Osteoblast (primary cell): ENCODE measurements at places on chromosomes 1 and 21. TPM values are rescaled to one million over a fixed set of nuclear protein-coding genes. Genes with fewer than 3 reads are reported as not detected.

The OR2G6 gene
- not detected in 2 replicates for total RNA-seq

The PPM1J gene
- 0.59 and 1.1 TPM in 2 replicates for total RNA-seq

The FCAMR gene
- not detected in 2 replicates for total RNA-seq

The RHBG gene
- not detected in 2 replicates for total RNA-seq

The BMP8A gene
- total RNA-seq = 0.72 and 2.4 TPM in 2 replicates

The FCRLB gene
- total RNA-seq = 1.8 TPM in 2 replicates

The ROR1 gene
- total RNA-seq = 46.9 and 52.5 TPM in 2 replicates

The ZBTB8B gene
- under 0.01 TPM in 2 replicates for total RNA-seq

The LEFTY2 gene
- not detected in 2 replicates for total RNA-seq

The PRKACB gene
- 22.1 and 25.6 TPM in 2 replicates for total RNA-seq

The TACSTD2 gene
- under 0.01 and 0.29 TPM in 2 replicates for total RNA-seq

The GRIK1 gene
- total RNA-seq = under 0.01 TPM in 1 of 2 replicates, not detected in the other

The SPRR4 gene
- not detected in 2 replicates for total RNA-seq

The NBPF4 gene
- total RNA-seq = under 0.01 TPM in 1 of 2 replicates, not detected in the other

The ASB17 gene
- total RNA-seq = not detected in 2 replicates

The CXADR gene
- total RNA-seq = under 0.01 and 0.36 TPM in 2 replicates

The AMY2A gene
- total RNA-seq = not detected in 2 replicates

The GRHL3 gene
- not detected in 2 replicates for total RNA-seq

The LYSMD1 gene
- 10.6 and 12.7 TPM in 2 replicates for total RNA-seq

The ALG14 gene
- 1.4 and 2.7 TPM in 2 replicates for total RNA-seq
